ENCODE measurements at places on chromosomes 12 and 14.

DNA sequence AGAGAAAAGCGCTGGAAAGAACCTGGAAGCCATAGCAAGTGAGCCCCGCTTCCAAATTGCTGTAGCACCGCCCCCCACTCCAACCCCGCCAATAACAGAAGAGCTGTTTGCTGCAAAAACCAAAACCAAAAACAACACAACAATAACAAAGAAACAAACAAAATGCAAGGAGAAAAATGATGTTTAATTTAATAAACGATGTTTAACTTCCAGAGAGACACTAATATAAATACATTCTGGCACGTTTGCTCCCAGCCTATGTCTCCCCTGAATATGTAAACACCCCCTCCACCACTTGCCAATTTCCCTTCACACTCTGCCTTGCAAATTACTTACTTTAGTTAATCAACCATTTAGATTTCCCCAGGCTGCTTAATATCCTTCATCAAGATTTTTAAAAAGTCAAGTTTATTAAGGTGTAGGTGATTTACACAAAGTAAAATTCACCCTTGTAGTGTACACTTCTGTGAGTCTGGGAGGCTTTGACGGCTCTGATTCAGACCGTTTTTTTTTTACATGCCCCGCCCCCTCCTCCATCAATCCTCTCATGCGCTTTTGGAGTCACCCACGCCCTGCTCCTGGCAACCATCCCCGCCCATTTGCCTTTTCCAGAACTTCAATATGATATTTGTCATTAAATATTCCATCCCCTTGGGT lies 482 bp upstream of the IFI27L2 start:
- DNase-seq, result peak; percentile 11

DNA sequence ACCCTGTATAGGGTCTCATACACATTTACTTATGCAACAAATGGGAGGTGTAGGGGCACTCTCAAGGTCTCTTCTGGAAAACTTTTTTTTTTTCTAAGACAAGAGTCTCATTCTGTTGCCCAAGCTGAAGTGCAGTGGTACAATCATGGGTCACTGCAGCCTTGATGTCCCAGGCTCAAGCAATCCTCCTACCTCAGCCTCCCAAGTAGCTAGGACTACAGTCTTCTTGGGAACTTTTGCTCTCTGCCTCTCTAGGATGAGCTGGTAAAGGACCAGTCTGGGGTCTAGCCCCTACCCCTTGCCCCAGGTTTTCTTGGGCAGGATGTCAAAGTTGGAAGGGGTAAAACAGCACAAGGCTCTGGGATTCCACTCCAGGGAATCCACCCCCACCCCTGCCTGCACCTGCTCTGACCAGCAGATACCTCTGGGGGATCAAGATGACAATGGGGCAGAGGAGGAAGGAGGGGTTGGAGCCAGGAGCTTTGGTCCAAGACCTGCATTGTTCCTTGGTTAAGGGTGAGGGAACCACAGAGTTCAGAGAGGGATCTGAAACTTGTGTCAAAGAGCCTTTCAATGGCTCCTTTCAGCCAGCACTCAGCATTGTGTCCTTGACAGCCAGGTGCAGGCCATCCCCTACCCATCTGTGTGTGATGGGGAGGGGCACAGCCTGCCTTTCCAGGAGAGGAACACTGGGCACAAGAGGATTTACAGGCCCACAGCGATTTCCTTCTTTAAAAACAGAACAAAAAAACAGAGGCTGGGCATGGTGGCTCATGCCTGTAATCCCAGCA lies 12.2 kb downstream of the CTDSP2 start:
- no peak for DNase-seq

- DNase-seq, result no peak
These were observed 19.8 kb downstream of the STYK1 start for GRCh38 chr12:10654003-10654402.

DNA sequence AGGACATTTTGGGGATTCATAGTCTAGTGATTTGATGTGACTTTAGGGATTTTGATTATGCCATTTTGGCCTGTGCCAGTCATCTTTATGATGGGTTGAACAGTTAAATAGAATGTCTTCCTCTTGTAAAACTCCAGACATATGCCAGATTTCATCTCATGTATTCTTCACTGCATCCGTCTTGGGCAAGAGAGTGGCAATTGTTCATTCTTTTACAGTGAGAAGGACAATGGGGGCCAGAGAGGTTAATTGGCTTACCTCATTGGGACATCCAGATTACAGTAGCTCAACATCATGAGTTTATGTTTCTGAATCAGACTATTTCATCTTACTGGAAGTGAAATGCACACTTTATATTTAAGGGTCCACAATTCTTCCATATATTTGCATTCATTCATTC lies 108.2 kb upstream of the SLC38A2 start:
- no peak for DNase-seq

DNA sequence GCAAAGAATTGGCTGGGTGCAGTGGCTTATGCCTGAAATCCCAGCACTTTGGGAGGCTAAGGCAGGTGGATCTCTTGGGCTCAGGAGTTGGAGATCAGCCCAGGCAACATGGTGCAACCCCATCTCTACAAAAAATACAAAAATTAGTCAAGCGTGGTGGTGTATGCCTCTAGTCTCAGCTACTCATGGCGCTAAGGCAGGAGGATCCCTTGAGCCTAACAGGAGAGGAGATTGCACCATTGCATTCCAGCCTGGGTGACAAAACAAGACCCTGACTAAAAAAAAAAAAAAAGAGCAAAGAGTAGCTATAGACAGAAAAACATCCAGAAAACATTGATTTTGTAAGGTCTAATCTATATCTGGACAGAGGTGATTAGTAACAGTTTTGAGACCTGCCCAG lies 25.0 kb downstream of the KIF21A start:
- no peak for DNase-seq

- DNase-seq, result no peak
These were observed 67.9 kb downstream of the NOS1 start for GRCh38 chr12:117293510-117293909.

- DNase-seq, result no peak
These were observed 181.3 kb upstream of the SLC38A2 start for GRCh38 chr12:46553911-46554310.

DNA sequence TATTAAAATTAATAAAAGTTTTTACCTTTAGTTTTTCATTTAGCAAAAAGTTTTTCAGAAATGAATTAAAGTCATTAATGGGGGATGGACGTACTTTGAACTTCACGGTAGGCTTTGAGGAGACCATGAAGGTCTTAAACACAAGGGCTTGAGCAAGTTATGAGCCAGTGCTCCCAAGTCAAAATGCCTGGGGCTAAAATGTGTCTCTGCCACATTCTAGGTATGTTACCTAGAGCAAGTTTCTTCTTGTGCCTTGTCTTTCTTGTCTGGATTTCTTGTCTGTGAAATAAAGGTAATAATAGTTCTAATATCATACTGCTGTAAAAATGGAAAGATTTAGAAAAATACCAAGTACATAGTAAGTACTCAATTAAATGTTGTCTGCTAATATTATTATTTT lies 132.7 kb upstream of the USP15 start:
- no peak for DNase-seq

- DNase-seq, result no peak
These were observed 39.4 kb downstream of the NCOR2 start for GRCh38 chr12:124527861-124528561.

GRCh38 chr14:31893221-31893757 lies 183.8 kb upstream of the ARHGAP5 start:
- DNase-seq, result no peak

- DNase-seq, result no peak
These were observed 145.7 kb downstream of the C12orf42 start for GRCh38 chr12:103350116-103350515.

DNA sequence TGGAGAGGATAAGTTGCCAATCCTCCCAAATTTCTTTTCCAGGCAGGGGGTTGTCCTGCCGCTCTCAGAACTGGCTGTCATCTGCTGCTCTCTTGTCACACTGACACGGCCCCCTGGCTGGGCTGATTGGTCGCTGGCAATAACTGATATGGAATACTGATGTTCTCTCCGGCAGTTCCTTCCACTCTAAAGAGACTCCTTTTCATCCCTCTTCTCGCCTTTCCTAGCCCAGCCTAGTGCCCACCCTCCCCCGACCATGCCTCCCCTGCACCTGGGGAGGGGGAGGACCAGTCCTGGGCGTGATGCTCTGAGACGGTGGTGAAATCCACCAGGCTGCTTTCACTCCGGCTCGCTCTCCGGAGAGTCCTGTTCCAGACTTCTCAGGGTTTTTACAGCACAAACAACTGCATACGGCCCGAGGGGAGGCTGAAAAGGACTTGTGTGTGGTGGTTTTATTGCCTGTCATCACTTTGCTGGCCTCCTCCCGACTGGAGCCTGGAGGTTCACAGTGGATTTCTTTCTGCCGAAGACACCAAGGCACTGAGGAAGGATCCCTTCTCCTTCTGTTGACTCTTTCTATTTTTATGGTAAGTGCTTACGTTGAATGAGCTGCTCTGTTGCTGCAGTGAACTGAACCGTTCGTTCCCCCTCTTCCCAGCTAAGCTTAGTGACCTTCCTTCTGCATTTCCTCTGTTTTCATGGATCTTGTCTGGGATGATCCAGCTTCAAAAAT lies at the start of gene ANO4:
ANO4 (plus strand) TSS at position 336 of the 733 bp plus-strand sequence. CDS start 107,010 bp downstream, outside the sequence.
- no peak for DNase-seq

DNA sequence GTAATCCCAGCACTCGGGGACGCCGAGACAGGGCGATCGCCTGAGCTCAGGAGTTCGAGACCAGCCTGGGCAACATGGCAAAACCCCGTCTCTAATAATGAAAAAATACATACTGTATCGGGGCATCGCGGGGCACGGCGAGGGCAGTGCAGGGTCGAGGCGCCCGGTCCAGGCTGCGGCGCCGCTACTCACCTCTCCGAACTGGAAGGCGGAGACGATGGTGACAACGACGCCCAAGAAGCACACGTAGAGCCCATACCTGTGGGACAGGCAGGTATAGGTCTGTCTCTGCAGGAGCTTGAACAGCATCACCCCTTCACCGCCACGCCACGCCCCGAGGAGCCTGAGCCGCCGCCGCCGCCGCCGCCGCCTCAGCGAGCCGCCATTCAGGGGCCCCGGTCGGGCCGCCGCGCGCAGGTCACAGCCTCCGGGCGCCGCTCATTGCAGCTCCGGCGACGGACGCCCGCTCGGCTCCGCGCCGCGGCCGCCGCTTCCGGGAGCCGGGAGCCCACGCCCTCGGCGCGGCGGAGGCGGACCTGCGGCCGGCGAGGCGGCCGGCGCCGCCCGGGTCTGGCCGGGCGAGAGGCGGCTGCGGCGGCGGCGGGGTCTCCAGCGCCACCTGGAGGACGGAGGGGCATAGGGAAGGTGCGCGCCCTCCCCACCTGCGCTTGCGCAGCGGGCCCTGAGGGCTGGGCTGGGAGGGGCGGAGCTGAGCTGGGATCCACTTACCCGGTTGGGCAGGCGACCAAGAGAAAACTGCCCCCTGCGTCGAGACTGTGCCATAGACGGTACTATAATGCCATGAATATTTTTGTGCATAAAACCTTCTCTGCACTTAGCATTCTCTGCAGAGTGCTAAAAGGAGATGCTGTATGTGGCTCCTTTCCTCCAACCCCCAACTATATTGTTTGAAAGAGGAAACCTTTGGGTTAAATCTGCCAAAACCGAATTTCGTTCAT lies at the start of gene GNPTAB:
GNPTAB (minus strand) TSS at position 593 of the 959 bp plus-strand sequence; CDS start at position 309, 284 bp downstream.
- peak; percentile 96 for DNase-seq

DNA sequence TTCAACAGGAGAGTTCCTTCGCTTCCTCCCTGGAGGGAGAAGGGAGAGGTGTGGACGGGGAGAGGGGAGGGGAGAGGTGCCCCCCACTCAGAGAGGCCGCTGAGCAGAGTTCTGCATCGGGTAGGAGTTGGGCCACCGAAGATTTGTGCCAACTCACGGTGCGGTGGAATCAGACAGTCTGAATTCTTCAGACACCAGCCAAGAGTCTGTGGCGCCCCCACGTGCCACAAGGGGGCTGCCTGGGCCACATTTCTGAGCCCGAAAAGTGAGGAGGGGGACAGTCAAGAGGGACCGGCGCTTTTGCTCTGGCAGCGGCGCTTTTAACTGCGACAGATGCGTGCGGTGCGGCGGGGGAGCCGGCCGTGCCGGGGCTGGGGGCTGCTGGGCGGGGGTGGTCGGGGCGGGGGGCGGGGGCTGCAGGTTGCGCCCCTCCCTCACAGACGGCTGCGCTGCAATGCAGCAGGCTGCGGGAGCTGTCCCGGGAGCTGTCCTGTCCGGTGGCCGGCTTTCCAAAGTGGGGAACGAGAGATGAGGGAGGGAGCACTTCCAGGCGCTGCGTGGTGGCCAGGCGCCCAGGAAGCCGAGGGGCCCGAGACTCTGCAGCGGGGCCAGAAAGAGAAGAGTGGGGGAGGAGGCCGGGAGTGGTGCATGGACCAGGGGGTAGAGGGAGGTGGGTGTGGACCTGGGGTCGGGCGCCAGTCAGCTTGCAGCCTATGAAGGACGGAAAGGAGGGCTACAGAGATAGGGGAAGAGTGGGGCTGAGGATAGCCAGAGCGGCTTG lies 975 bp upstream of the RTL1 start:
- DNase-seq, result no peak

- no peak for DNase-seq
These were observed 565 bp downstream of the CCDC77 start for GRCh38 chr12:402029-402389.

DNA sequence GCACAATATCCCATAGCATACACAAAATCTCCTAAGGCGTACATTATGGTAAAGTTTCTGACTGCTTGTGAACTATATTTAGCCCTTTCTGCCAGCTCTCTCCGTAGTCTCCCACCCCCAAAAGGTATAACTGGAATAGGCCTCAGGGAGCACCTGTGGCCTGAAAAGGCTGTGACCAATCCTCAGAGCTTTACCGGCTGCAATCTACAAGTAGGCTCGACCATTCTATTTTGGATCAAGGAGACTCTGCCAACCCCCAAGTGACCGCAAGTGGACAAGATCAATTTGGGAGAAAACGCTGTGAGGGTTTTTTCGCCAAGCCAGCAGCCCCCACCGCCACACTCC lies 1.2 kb downstream of the PPTC7 start:
- no peak for DNase-seq

- no peak for DNase-seq
These were observed 16.3 kb upstream of the HSP90AA1 start for GRCh38 chr14:102103062-102103695.

DNA sequence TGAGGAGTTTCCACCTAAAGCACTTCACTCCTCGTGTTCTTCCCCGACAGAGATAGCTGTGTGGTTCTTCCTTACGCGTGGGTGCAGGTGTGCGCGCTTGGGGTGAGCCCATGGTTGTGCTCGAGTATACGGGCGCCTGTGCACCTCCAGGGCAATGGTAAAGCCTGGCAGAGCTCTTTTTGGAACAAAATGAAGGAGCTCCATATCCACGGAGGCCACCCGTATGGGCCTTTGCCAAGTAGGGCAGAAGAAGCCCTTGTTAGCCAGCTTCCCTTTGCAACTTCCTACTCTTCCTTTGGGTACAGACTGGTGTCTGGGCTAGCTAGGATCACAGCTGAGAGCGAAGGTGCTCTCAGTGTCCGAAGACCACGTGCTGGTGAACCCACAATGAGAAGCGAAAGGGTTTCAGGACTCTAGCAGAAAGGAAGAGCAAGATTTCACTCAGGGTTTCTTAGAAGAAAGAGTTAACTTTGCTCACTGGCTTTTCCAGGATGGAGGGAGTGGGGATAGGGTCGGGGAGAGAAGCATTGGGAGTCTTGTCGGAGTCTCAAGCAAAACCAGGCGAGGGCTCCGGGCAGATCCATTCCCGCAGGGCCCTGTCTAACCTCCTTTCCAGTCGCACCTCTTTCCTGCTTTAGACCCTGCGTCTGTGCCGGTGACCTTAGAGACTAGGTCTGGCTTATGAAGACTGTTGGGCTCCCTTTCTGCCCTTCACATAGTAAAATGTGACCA lies 960 bp upstream of the LRFN5 start:
- DNase-seq, result no peak

Data from CD4-positive, CD25-positive, alpha-beta regulatory T cell (primary cell).